Activated T-helper 2 cell treated with anti-CD3 and anti-CD28 coated beads, Interferon-gamma antibody, Interleukin-2, Interleukin-4, amounts not matched to agents 10 μg/mL and 5 μg/mL and 100 μg/mL, durations not matched to agents 14 hours and 24 hours and 36 hours (primary cell): ENCODE measurements at places on chromosomes 12 and 14. TPM values are rescaled to one million over a fixed set of nuclear protein-coding genes. Genes with fewer than 3 reads are reported as not detected.

DNA sequence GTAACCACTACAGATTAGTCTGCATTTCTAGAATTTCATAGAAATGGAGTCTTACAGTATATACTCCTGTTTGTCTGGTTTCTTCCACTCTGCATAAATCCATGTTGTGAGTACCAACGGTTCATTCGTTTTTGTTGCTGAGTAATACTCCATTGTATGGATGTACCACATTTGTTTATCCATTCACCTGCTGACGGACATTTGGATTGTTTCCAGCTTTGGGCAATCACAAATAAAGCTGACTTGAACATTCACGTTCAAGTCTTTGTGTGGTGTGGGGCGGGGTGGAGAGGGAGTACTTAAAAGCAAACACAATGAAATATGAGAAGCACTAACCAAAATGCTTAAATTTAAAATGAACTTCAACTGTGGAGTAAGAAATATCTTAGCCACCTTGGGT lies 7.1 kb downstream of the HECTD4 start:
- no peak for DNase-seq
- H3K27ac ChIP-seq, result no peak overlapping the region
- H3K27me3 ChIP-seq, result no peaks in the 10 kb centered on the region

DNA sequence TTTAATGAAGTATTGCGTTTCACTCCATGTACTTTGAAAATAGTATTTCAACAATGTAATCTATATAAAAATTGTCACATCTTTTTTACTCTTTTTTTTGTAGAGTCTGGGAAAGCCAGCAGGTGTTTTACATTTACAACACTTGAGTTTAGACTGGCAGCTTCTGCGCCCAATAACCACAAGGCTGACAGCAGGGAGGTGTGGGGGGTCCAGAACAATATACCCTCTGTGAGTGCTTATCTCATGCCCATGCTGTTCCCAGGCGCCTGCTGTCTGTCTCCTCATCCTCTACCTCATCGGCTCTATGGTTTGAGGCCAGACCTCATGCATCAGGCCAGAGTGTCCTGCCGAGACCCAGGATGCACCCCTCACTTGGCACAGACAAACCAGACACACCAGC lies 24.9 kb downstream of the FBRSL1 start:
- peaks cover 25% of the 10 kb centered on the region for H3K36me3 ChIP-seq
- DNase-seq, result no peak
- no peak overlapping the region for H3K4me3 ChIP-seq
- H3K4me1 ChIP-seq, result no peaks in the 10 kb centered on the region

DNA sequence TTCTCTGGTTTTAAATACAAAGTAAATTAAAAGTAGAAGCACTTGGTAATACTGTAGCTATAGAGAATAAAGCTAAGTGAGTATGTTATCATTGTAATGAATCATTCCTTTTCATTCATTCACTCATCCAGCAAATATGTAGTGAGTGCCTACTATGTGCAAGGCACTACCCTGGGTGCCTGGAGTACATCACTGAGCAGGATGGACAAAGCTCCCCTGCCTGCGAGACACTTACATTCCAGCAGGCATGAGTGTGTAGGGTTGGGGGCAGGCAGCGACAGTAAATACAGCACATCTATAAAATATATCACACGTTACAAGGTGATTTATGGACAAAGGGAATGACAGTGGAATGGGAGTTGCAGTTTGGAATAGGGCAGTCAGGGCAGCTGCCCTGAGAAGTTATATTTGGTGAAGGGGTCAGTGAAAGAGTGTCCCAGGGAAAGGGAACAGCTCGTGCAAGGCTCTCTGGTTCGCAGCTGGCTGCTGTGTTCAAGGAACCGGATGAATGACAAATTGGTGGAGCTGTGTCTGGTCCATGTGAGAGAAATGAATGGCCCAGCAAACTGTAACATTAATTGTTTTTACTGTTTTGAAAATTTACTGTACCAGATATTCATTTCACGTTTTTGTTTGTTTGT lies 159.6 kb downstream of the CRADD start:
- H3K4me3 ChIP-seq, result no peak overlapping the region
- no peak for DNase-seq
- peaks cover 2% of the 10 kb centered on the region for H3K4me1 ChIP-seq
- H3K27ac ChIP-seq, result no peak overlapping the region

GRCh38 chr12:95607642-95608041 lies 56.4 kb upstream of the USP44 start:
- H3K27me3 ChIP-seq, result peaks cover 5% of the 10 kb centered on the region
- H3K27ac ChIP-seq, result no peak overlapping the region
- peaks cover 3% of the 10 kb centered on the region for H3K4me1 ChIP-seq
- H3K4me3 ChIP-seq, result no peak overlapping the region
- no peak for DNase-seq

DNA sequence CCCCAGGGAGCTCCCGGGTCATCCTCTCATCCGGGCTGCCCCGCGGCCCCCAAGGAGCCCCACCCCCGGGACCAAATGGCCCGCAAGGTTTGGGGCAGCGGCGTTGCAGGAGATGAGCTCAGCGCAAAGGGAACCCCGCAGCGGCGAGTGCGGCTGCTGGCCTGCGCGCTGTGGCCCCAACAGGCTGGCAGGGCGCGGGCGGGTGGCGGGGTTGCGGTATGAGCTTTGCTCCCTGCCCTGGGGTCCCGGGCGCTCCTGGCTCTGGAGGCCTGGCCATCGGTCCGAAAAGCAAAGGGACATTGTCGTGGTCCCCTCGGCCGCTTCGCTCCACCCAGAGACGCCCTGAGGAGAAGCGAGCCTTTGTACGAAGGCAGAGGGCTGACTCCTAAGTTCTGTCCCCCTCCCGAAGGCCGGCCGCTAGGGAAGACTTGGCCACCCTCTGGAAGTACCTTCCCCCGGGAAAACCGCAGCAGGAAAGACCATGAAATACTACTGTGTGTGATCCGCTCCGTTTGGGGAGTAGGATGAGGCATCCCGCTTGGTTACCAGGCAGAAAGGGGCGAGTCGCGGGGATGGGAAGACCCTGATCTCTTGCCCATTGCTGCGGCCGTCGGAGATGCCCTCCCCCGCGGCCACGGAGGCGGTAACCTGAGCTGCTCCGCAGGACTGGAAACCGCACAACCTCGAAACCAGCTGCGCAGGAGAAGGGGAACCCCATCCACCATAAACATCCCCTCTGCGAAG lies 620 bp upstream of the NID2 start:
- no peaks in the 10 kb centered on the region for H3K36me3 ChIP-seq
- H3K4me3 ChIP-seq, result peak overlapping the region; percentile 57
- DNase-seq, result peak; percentile 11
- no peak overlapping the region for H3K27ac ChIP-seq
- H3K27me3 ChIP-seq, result peaks cover 62% of the 10 kb centered on the region

- peak overlapping the region; percentile 87 for H3K27ac ChIP-seq
- peak overlapping the region; percentile 78 for H3K4me3 ChIP-seq
- no peak for DNase-seq
These were observed 68.9 kb downstream of the DAD1 start for GRCh38 chr14:22519877-22520685.

GRCh38 chr12:100576331-100577036 lies 3.0 kb downstream of the GAS2L3 start:
- H3K27ac ChIP-seq, result no peak overlapping the region
- peaks cover 14% of the 10 kb centered on the region for H3K4me1 ChIP-seq
- no peak for DNase-seq
- no peaks in the 10 kb centered on the region for H3K36me3 ChIP-seq
- peaks cover 23% of the 10 kb centered on the region for H3K27me3 ChIP-seq

- H3K27ac ChIP-seq, result no peak overlapping the region
- no peaks in the 10 kb centered on the region for H3K27me3 ChIP-seq
- peaks cover 28% of the 10 kb centered on the region for H3K4me1 ChIP-seq
- no peak overlapping the region for H3K4me3 ChIP-seq
These were observed 99.2 kb downstream of the DIP2B start for GRCh38 chr12:50603817-50604639.

DNA sequence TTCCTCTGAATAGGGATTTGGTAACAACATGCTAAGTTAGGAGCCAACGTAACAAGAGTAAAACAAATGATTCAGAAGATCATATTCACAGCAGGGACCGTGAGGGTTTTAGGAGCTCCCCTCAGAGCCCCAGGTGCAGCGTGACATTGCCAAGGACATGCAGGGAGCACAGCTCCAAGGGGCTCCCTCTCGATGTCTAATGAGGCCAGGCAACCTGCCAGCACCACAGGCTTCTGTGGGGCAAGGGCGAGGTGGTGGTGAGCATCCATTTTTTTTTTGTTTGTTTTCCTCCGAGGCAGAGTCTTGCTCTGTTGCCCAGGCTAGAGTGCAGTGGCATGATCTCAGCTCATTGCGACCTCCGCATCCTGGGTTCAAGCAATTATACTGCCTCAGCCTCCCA lies 95.1 kb upstream of the PTPRB start:
- DNase-seq, result no peak
- H3K27me3 ChIP-seq, result peaks cover 4% of the 10 kb centered on the region
- no peaks in the 10 kb centered on the region for H3K4me1 ChIP-seq
- no peak overlapping the region for H3K27ac ChIP-seq

GRCh38 chr14:68325267-68325807 lies 467.5 kb downstream of the ZFP36L1 start:
- H3K27ac ChIP-seq, result no peak overlapping the region
- H3K4me3 ChIP-seq, result no peak overlapping the region
- H3K27me3 ChIP-seq, result no peaks in the 10 kb centered on the region
- H3K36me3 ChIP-seq, result no peaks in the 10 kb centered on the region
- H3K4me1 ChIP-seq, result no peaks in the 10 kb centered on the region

The HNF1A gene
- total RNA-seq, result not detected in 2 replicates

The FAM90A1 gene
- 0.14 and 0.25 TPM in 2 replicates for total RNA-seq
